ENCODE measurements at places on chromosomes 6 and 20.

GRCh38 chr6:43268355-43268700 lies 25.0 kb downstream of the TTBK1 start:
- DNase-seq, result no peak

DNA sequence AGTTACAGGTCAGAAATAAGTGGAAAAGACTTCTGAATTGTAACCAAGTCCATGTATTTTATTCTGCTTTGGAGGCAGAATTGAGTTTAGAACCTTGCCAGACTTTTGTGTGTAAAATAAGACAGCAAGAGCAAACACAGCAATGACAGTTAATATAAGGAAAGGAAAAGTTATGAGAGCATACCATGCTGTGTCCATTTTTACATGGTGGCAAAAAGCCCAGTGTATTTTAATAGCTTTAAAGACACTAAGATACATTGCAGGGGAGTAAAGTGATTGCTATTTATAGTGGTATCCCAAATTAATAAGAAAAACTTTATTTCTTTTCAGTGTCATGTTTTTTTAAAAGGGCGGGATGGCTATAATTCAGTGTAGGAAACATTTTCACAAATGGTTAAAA lies 45.2 kb downstream of the CDC5L start:
- no peak for DNase-seq

GRCh38 chr6:14996892-14997291 lies 249.0 kb upstream of the JARID2 start:
- DNase-seq, result no peak

DNA sequence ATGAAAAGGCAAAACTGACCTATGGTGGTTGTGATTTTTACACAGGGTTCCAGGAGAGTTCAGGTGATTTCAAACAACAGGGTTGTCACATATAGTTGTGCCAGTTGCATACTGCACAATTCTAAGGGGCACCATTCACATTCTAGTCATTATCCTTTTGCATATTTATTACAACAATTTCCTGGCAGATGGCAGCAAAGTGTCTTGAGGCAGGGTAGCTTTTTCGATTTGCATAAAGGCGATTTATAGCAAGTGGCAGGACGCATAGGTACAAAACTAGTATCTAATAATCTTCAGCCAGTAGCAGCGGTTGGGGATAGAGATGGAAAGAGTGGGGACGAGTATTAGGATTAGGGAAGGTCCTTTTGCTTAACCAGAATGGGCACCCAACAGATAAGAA lies 46.5 kb upstream of the TRAF3IP2 start:
- no peak for DNase-seq

- DNase-seq, result peak; percentile 74
Observed at GRCh38 chr6:90413867-90414266, 117.2 kb upstream of the BACH2 start.

DNA sequence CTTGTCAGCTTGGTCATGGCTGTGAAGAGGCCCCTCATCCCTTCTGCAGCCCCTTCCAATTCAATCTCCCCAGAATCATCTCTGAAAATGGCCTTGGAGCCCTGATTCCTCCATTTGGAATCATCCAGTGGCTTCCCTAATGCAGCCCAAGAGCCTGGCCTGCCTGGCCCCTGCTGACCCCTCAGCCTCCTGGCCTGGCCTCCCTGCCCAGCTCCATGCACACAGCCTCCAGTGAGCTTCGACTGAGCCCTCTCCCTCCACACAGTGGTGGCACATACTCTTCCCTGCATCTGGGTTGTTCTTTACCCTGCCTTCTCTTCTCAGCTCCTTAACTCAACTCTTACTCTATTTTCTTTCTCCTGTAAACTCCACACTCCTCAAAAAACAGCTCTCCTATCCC lies 120.9 kb downstream of the ANKRD60 start:
- DNase-seq, result no peak

GRCh38 chr20:17624070-17624469 lies 54.2 kb downstream of the DSTN start:
- DNase-seq, result no peak

GRCh38 chr6:101114703-101115102 lies 233.6 kb upstream of the ASCC3 start:
- DNase-seq, result no peak

DNA sequence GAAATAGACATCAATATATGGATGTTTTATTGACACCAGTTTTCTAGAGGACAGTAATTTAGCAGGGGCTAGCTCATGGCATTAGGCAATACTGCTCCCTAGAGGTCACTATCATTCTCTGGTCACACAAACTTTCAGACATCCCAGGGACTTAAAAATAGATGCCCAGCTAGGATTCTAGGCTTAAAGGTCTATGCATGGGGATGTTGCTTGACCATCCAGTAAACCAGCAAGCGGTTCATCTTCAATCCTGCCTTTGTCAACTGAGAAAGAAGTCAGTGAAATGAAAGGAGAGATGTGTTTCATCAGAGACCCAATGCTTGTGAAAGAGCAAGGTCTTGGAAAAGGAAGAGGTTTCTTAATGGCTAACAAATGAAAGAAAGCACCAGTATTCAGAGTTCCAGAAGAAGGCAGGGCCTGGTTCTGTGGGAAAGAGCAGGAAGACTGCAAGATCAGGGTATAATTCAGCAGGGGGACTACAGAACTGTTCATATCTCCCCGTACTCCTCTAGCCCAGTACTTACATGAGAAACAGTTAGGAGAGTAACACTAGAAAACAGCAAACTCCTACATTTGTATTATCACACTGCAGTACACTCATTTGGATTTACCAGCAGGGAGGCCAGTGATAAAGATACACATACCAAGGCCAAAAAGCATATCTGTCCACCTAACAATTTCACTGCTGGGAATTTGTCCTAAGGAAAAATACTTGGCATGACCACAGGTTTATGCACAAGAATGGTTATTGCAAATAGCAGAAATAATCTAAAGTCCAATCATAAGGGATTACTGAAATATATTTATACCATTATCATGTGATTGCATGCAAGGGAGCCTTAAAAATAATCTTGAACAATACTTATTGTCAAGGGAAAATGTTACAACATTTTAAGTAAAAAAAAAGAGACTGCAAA lies 151.4 kb upstream of the LAMA2 start:
- DNase-seq, result no peak

DNA sequence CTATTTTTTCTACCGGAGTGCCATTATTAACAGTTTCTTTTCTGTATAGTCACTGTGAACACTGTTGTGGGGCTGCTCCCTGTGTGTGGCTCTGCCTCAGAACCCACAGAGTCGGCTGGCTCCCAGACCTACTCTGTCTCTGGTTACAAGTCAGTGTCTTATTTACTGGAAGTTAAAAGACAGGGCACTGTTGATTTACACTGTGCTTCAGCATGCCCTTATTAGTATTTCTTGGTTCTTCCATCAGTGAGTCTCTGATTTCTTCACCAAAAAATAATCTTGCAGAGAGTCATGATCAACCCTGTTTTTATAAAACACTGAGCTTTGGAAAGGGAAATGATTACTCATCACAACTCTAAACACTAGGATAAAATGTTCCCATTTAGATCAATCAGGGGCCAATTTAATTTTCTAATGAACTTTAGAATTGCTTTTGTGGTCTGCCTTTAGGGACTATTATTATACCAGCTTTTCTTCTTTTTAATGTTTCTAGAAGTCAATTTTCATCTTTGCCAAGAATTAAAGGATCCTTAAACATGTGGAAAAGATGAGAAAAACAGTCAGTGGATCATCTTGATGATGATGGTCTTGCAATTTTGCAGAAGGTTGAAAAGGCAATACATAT lies 92.6 kb downstream of the UTRN start:
- no peak for DNase-seq

DNA sequence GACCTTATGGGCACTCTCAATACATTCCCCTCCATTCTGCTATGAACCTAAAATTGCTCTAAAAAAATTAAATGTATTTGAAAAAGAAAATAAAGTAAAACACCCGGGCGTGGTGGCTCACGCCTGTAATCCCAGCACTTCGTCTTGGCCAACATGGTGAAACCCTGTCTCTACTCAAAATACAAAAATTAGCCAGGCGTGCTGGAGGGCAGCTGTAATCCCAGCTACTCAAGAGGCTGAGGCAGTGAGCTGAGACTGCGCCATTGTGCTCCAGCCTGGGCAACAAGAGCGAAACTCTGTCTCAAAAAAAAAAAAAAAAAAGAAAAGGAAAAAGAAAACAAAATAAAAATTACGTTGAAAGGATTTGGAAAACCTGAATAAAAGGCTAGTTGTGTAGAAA lies 60.5 kb downstream of the CD164 start:
- DNase-seq, result no peak

DNA sequence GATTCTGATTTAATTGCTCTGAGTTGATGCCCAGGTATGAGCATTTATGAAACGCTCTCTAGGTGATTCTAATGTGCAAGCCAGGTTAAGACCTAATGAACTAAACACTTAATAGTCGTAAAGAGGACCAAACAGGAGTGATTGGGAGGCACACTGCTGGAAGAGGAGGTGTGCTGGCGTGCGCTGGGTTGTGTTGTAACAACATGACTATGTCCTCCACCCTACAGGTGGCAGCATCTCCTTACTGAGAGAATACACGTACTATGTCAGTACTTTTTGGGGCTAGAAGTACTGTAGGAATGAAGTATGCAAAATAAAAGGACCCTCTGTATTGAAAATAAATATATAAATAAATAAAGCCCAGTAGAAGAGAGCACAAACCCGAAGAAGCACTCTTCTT lies 11.9 kb downstream of the C6orf89 start:
- no peak for DNase-seq

DNA sequence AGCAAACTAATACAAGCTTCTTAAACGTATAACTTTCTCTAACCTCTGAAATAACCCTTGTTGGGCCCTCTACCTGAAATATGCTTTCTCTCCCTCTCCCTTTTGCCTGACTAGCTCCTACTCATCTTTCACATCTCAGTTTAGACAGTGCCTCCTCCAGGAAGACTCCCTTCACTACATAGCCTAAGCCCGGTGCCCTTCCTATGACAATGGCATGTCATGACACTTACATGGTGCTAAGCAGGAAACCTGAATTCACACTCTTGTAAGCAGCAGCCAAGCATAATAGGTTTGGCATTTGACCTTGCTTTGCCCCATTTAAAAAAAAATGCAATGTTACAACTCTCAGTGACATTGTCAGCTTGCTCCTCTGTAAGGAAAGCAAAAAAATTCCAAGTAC lies 33.1 kb upstream of the FBXL4 start:
- no peak for DNase-seq

DNA sequence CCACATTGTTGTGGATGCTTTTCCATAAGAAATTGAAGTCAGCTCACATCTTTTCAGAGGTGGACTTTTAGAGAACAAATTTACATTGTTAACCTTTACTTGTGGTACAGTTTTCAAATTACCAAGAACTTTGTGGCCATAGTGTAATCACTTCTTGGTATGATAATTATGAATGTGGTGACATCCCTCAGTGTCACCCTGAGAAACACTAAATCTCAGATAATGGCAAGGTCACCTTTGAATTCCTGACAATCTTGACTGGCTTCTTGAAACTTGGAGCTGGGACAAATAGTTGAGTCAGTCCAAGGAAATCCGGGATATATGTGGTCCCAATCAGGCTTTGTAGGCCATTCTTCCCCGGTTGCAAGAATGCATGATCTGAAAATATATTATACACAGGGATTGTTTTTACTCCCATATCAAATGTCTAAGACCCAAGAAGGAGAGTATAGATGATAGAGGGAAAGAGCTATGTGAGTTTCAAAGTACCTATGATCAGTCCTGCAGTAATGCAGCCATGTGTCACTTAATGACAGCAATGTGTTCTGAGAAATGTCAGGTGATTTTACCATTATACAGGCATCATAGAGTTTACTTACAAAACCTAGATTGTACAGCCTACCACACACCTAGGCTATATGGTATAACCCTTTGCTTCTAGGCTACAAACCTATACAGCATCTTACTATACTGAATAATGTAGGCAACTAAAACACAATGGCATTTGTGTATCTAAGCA lies 120.8 kb upstream of the MTHFD1L start:
- no peak for DNase-seq

GRCh38 chr20:7503501-7503900 lies 436.8 kb downstream of the HAO1 start:
- no peak for DNase-seq
